ENCODE measurements at places on chromosomes 7 and 10.

- DNase-seq: no peak
These were observed 76.4 kb downstream of the FRMD4A start for GRCh38 chr10:14254368-14254767.

GRCh38 chr10:118107040-118107439, 60.3 kb upstream of the RAB11FIP2 start:
- no peak for DNase-seq

DNA sequence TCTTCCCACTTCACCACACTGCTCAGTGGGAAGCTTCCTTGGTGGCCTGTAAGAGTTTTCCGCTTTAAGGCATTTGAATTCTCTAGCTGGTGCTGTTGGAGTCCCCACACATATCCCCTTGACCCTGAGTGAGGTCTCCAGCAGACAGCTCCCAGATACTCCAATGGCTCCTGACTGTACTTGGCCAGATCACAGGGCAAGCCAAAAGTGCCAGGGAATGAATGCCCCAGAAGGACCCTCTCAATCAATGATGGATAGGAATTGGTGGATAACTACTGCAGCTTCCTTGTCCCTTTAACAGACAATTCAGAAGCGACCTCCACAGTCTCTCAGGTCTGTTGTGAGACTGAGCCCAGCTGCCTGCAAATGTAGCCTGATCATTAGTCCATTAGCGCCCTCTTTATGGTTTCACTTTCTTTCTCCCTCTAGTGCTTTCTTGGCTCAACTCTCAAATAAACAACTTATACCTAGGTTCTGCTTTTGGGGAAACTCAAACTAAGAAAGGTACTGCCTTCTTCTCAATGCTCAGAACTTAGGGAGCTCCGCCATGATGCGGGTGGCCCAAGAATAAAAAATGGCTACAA, 283.0 kb downstream of the TCF7L2 start:
- no peak for DNase-seq

DNA sequence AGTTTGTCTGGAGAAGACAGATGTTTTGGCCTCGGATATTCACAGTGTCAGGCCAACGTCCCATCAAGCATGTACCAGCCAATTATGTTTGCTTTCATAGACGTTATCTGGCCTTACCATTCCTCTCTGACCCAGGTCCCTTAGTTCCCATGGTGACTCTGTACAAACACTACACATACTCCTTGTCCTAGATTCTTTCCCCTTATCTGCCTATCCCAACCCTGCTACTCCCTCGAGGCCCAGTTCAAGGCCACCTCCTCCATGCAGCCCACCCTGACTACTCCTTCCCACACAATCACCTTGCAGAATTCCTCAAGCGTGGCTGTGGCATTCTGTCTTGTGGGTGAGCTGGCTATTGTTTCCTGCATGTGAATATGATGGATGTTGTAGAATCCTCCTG, 155.2 kb downstream of the PRKAG2 start:
- DNase-seq: no peak

GRCh38 chr7:114851406-114852061, 70.4 kb upstream of the MDFIC start:
- DNase-seq: no peak

- DNase-seq: no peak
These were observed 101.3 kb downstream of the STRA8 start for GRCh38 chr7:135334830-135335543.

DNA sequence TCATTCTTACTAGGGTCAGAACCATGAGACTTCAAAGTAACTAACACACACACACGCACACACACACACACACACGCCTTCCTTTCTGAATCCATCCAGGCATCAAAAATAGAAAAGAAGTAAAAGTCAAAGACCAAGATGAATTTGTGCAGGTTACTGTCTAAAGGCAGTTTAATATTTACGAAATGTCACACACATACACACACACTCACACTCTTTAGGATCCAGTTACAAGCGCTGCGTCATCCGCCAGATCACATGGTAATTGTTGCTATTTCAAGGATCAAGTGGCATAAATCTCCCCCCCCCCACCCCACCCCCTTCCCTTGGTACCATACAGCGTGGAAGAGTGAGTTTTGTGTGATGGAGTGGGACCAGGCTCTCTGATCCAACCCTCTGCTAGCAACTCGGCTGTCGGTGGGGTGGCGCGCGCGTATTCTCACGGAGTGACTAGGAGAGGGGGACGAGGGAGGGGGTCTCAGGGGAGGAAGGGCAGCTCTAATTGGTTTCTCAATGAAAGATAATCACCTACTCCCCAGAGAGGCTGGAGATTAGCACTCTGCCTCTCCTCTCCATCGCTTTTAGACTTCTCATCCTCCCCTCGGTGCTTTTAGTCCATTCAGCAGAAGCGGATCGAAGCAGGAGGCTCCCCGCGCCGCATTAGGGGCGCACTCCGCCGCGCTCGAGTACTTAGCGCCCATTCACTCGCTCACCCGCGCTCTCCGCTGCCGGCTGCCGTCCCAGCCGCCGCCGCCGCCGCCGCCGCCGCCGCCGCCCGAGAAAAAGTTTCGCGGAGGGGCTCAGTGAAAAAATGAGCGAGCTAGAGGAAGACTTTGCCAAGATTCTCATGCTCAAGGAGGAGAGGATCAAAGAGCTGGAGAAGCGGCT, 83.5 kb upstream of the PRKG1 start:
- DNase-seq: peak; percentile 11

DNA sequence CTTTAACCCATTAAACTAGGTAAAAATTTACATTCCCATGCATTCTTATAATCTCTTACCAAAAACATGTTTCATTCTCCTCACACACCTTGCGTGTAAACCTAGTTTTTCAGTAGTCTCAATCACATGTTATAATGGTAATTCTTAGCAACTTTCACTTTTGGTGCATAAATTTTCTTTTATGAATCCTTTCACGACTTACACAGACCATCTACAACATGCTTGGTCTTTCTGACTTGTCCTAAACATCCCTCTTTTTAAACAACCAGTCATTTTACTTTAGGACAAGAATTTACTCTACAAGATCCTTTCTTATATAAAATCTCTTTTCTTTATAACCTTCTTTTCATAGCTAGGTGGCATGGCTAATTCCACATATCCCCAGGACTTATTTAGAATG, 25.8 kb downstream of the FBXL13 start:
- no peak for DNase-seq

GRCh38 chr10:115989621-115990020, 283.4 kb downstream of the GFRA1 start:
- no peak for DNase-seq

- DNase-seq: no peak
These were observed 611.5 kb upstream of the IGFBP3 start for GRCh38 chr7:46532571-46532970.

- DNase-seq: peak; percentile 34
These were observed 9.3 kb upstream of the TET1 start for GRCh38 chr10:68550747-68551411.

- no peak for DNase-seq
These were observed 12.0 kb downstream of the SFTPD start for GRCh38 chr10:79936625-79937615.

- DNase-seq: no peak
These were observed 66.3 kb downstream of the BAMBI start for GRCh38 chr10:28743576-28743975.

- no peak for DNase-seq
These were observed 115.3 kb upstream of the WDR11 start for GRCh38 chr10:120735773-120736371.
